ENCODE measurements at places on chromosomes 12 and 14. TPM values are rescaled to one million over a fixed set of nuclear protein-coding genes. Genes with fewer than 3 reads are reported as not detected.
A peak's percentile ranks its signal among the peaks of the same experiment; 100 is the strongest.

DNA sequence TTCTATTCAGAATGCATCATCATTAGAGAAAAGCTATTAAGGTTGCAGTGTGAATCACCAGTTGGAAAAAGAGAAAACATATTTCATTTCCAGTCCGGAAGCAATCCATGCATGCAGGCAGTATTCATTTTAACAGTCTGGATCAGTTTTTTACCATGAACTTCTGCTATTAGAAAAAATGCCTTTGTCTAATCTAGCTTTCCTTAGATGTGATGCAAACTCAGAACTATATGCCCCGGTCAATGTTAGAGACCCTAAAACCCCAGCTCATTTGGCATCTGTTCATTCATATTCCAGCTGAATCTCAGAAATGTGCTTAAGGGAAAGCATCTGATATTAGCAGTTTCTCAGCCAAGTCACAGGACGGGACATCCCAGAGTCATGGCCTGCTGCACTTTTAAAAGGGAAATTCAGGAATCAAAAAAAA, 8.5 kb downstream of the IRAK3 start:
- peak; percentile 61 for DNase-seq

- peak; percentile 81 for DNase-seq
Measured at GRCh38 chr14:96424109-96424989, 32.4 kb downstream of the AK7 start.

DNA sequence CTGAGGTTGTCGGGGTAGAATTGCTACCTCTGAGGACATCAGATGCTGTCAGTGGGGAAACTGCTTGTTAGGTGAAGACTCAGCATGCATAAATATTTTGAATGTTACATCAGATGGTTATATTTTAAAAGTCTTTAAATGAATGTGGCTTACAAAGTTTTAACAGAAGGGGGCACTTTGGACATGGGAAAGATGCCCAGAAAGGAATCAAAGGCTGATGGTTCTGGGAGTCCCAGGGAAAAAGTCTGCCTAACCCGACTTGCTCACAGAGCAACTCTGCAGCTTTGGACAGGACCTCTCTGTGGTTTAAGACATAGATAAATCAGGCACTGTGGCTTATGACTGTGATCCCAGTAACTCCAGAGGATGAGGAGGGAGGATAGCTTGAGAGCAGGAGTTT, 474.9 kb downstream of the ATP23 start:
- DNase-seq = no peak

Gene TSPAN8
- not detected for total RNA-seq

Gene LBHD2
- total RNA-seq = not detected
